ENCODE measurements at places on chromosomes 5 and 9.

GRCh38 chr5:164799391-164799790 is 1294.0 kb downstream of the MAT2B start:
- DNase-seq, result no peak

- DNase-seq, result no peak
Observed at GRCh38 chr5:180823346-180823745, 20.7 kb upstream of the MGAT1 start.

DNA sequence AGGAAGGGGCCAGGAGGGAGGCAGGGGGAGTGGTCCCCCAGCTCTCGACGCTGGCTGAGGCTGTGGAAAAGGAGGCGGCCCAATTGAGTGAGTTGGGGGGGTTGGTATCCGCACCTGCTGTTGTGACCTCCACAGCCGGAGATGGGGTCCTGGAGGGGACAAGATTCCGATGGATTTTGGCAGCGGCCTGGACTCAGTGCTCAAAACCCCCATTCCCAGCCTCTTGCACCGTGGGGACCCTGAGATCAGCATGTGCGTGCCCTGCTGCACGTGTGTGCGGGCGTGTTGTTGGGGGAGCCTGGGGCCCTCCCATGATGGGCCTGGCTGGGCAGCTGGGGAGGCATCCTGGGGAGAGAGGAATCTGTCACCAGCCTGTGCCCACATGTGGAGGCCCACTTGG is 15.0 kb downstream of the CNTFR start:
- no peak for DNase-seq

GRCh38 chr9:126415741-126416370 is 89.2 kb downstream of the MVB12B start:
- no peak for DNase-seq

DNA sequence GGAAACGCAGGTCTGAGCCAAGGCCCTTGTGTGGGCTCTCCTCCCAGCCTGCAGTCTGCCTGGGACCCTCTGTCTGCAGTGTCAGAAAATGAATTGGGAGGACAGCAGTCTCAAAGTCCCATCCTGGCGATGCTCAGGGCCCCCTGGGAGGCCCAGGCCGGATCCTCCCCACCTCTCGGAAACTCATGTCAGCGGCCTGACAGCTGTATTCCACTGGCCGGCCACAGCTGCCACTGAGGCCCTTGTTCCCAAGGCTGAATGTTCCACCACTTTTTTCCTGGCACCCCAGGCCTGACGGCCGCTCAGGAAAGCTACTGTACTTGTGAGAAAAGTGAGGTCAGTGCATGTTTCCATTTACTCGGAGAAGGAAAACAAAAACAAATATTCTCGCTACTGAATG is 180.0 kb downstream of the FGF18 start:
- no peak for DNase-seq

DNA sequence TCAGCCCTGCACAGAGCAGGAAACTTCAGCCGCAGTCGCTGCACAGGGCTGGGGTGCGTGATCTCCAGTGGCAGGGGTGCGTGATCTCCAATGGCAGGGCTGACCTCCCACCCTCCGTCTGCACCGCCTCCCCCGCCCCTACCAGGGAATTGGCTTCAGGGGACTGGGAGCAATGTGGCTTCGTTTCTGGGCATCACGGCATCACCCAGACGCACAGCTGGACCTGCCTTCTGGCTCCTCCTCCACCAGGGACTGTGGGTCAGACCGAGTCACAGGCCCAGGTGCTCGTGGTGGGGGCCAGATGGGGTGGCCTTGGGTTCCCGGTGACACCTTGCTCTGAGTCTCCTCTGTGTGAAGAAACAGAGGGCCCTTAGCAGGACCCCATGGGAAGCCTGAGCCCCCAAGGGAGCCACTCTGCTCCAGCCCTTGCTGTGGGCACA is 51.1 kb downstream of the AHRR start:
- no peak for DNase-seq

- no peak for DNase-seq
Observed at GRCh38 chr5:93800988-93801811, 59.8 kb upstream of the POU5F2 start.

GRCh38 chr5:173011566-173011965 is 28.0 kb downstream of the ATP6V0E1 start:
- no peak for DNase-seq

GRCh38 chr5:16321284-16321683 is 141.7 kb upstream of the MARCHF11 start:
- no peak for DNase-seq

Data from HEK293T (cell line).